ENCODE measurements at places on chromosomes 6 and 20.

GRCh38 chr6:93721386-93722048, 302.2 kb upstream of the EPHA7 start:
- no peak for DNase-seq

DNA sequence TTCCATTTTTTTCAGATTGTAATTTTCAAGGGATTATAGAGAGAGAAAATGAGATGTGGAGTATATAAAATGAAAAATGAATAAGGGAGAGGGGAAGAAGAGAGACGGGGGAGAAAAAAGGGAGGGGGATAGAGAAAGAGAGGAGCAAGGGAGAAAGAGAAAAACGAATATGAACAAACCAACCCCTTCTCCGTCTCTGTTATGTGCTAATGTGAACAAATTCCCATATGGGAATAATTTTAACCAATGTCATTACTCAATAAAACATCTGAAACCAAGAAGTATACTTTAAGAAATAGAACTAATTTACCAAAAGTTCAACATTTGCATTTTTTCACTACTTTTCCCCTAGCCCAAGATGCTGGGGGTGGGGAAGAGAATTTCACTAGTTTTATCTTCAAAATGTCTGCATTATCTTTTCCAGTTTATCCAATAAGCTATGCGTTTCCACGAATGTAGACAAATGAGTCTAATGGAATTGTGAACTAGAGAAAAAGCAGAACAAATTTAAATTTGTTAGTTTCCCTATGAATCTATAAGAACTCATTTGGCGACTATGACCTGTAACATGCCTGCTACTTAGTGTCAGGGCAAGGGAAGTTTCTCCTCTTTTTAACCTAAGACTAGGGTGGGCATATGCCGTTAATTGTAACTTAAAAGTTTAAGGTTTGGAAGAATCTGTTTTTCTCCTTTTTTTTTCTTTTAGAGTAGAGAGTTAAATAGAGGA, 286.3 kb downstream of the BTBD9 start:
- no peak for DNase-seq

DNA sequence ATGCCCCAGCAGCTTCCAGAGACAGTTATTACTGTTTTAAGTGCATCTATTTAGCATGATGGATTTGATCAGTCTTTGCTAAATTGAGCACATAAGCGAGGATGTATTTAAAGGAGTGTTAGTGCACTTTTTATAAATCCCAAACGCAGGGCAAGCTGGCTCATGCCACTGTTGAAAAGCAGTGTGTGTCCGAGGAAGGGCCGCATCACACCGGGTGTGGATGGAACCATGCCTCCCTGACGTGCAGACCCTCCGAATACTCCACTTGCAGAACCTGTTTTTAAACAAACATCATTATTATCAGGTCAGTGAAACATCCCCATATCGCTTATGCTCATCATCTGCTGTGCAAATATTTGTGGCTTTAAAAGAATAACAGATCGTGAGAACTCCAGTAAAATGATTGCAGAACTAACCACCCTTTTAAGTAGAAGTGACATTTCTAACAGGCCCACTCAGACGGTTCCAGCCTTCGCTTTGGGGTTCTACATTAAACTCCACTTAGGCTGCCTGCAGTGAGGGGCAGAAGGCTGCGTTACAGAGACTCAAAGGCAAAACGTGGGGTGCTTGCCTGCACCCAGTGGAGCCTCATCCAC, 190.1 kb downstream of the CDH4 start:
- no peak for DNase-seq

DNA sequence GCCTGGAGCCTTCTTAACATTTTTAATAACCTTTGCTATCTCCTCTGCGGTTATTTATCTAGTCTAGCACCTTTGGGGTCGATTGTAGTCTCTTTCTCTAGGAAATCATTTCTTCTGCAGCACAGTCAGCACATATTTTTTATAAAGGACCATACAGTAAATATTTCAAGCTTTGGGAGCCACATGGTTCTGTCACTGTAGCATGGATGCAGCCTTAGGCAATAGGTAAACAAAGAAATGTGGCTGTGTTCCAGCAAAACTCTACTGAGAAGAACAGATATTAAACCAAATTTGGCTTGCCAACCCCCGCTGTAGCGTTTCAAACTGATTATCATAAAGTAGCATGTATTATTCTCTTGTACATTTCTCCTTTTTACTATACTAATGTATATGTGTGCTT, 95.7 kb downstream of the SLC23A2 start:
- DNase-seq: no peak

DNA sequence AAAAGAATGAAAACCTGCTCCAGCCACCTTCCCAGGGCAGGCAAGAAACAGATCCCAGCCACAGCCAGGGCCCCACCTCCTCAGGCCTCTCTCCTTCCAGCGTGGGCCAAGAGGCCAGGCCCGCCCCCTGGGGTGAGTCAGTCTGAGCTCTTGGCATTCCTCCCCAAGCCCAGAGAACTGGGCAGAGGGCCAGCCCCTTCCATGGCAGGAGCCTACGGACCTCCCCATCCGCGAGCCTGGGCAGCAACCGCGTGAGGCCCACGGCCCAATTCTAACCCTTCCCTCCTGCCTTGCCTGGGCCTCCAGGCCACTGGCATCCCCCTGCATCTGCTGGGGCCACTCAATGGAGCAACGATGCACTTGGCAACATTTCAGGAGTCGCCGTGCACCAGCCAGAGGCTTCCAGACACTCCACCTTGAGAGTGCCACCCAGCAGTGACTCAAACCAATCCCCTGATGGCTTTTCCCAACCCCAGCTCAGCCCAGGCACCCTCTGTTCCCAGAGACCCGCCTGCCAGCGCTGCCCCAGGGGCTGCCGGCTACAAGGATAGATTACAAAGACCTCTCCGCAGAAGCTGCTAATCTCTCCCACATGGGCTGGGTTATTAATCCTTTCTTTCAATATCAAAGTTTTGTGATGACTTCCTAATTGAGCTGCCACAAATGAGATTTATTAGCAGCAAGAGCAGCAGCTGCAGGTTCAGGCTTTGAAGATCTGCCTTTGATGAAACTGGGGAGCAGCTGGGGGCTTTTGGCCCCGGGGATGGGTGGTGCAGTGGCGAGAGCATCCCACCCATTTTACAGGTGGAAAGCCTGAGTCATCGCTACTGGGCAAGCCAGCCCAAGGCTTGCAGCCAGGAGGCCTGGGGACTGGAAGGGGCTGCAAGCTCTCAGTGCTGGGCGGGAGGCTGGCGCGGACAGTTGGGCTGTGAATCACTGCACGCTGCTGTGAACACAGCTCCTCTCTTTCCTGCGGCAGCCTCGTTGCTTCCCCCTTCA, 85.7 kb downstream of the NFATC2 start:
- no peak for DNase-seq
